Mesenteric fat pad (tissue), 1 donor: ENCODE measurements at places on chromosomes 12 and 14. TPM values are rescaled to one million over a fixed set of nuclear protein-coding genes. Genes with fewer than 3 reads are reported as not detected.

GRCh38 chr14:98966016-98966415 is 306.0 kb downstream of the BCL11B start:
- DNase-seq: no peak

The TTC9 gene
- 0.51 TPM for total RNA-seq

- DNase-seq: peak; percentile 88
Measured at GRCh38 chr12:112116232-112117060, 7.9 kb upstream of the NAA25 start.

GRCh38 chr12:9813821-9814798 is 13.2 kb upstream of the KLRF1 start:
- peak; percentile 95 for DNase-seq

The NPFF gene
- not detected for total RNA-seq

GRCh38 chr12:107511292-107511691 is 174.3 kb upstream of the PWP1 start:
- no peak for DNase-seq

- DNase-seq: no peak
Measured at GRCh38 chr12:91037276-91037675, 20.5 kb downstream of the KERA start.

- DNase-seq: no peak
Measured at GRCh38 chr14:88993946-88994345, 169.5 kb downstream of the TTC8 start.

GRCh38 chr14:87060405-87060804 is 932.6 kb downstream of the GALC start:
- no peak for DNase-seq

DNA sequence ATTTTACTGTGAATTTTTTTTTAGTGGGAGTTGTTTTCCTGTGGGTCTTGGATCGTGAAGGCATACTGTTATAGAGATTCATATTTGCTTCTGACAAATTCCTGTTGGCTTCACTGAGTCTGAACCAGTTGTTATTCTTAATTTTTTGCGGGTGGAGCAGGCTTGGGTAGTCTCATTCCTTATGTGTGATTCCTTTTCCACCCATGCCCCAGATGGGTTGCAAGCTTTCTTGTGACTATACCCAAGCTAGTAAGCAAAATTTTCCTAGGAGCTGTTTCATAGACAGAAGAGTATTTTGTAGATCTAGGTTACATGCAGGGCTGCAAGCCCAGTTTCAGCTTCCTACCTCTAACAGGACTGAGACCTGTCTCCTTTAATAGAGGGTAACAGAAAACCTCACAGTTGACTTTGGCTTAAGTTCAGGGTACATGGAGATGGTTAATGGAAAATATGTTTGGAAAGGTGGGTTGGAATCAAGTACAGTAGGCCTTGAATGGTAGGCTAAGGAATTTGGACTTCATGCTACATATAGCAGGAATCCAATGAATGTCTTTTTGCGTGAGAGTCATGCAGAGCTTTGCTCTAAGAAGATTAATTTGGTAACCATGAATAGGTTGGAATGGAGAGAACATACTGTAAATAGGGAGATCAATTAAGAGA is 29.0 kb downstream of the TRMT5 start:
- DNase-seq: no peak
